ENCODE measurements at places on chromosomes 3 and 15.

DNA sequence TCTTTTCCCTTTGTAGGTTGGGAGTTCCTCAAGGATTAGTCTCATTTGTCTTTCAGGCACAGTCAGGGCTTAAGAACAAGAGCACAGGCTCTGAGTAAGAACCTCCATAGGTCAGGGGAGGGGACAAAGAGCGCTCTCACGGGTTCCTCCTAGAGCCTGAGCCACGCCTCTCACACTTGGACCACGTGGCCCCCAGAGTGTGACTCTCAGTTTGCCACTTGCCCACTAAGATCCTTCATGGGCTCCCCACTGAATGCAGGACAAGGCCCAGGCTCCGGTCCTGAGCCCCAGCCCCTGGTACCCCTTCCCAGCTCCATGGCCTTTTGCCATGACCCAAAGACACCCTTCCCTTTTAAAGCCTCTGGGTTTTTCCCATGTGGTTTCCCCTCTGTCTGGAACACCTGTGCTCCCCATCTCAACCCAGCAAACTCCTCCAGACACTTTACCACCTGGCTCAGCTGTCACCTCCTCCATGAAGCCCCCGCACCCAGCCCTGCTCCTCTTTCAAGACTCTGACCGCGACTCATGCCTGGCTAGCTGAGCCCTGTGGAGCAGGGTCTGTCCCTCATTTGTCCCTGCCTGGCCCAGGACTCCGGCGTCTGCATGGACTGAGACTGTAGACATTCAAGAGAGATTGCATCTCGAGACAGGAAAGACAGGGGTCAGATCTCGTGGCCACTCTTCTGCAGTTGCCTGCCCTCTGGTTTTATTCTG lies 32.7 kb downstream of the IQSEC1 start:
- DNase-seq, result no peak

DNA sequence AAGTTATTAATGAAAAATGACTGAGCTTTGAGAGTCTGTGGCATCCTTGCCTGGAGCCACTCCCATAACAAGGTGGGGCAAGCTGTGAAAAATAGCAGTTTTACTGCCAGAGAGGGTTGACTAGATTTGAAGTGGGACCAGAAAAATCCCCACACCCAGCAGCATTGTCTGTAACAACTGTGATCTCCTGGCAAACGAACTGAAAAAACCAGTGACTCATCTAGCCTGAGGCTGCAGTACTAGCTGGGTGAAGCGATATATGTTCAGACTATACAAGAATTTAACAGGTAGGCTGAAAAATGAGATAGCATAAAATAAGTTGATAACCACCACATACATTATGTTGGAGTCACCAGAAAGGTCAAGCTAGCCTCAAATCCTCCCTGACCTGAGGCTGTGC lies 64.0 kb downstream of the DPH6 start:
- DNase-seq, result peak; percentile 98

- peak; percentile 90 for DNase-seq
Measured at GRCh38 chr15:60390871-60391501, 6.8 kb downstream of the ANXA2 start.

- no peak for DNase-seq
Measured at GRCh38 chr15:46278486-46279090, 643.8 kb downstream of the SQOR start.

GRCh38 chr3:24437326-24437725 lies 57.3 kb downstream of the THRB start:
- DNase-seq, result no peak

- peak; percentile 95 for DNase-seq
Measured at GRCh38 chr3:106428565-106428994, 559.8 kb upstream of the CBLB start.

GRCh38 chr3:177760803-177761202 lies 563.5 kb upstream of the TBL1XR1 start:
- no peak for DNase-seq

GRCh38 chr3:182905623-182906022 lies 74.7 kb downstream of the DCUN1D1 start:
- no peak for DNase-seq

GRCh38 chr3:57500506-57500905 lies 43.6 kb downstream of the DNAH12 start:
- no peak for DNase-seq

- DNase-seq, result no peak
Measured at GRCh38 chr3:183218826-183219225, 34.2 kb upstream of the B3GNT5 start.

Data from epithelial cell of esophagus (primary cell).